ENCODE measurements at places on chromosomes 11 and 22. TPM values are rescaled to one million over a fixed set of nuclear protein-coding genes. Genes with fewer than 3 reads are reported as not detected.
A peak's percentile ranks its signal among the peaks of the same experiment; 100 is the strongest.

The RNF215 gene
- total RNA-seq: 20.3 TPM

The SYCE3 gene
- total RNA-seq: not detected

DNA sequence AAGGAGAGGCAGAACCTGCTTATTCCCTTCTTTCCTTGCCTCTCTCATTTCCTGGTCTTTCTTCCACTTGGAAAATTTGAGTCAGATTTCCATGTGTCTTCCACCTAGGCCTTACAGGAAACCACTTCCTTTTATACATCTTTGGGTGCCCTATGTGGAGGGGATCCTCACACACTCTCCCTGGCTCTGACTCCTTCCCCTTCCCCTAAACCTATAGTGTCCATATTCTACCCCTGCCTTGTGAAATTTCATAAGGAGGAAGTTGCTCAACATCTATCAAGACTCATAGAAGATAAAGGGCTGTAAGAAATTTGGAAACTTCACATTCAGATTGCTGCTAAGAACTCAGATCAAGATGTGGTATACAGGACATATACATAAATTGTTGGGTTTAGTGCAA, 20.4 kb downstream of the TUG1 start:
- DNase-seq: no peak

- peak; percentile 24 for DNase-seq
Measured at GRCh38 chr11:134144744-134145143, 75.9 kb downstream of the JAM3 start.

DNA sequence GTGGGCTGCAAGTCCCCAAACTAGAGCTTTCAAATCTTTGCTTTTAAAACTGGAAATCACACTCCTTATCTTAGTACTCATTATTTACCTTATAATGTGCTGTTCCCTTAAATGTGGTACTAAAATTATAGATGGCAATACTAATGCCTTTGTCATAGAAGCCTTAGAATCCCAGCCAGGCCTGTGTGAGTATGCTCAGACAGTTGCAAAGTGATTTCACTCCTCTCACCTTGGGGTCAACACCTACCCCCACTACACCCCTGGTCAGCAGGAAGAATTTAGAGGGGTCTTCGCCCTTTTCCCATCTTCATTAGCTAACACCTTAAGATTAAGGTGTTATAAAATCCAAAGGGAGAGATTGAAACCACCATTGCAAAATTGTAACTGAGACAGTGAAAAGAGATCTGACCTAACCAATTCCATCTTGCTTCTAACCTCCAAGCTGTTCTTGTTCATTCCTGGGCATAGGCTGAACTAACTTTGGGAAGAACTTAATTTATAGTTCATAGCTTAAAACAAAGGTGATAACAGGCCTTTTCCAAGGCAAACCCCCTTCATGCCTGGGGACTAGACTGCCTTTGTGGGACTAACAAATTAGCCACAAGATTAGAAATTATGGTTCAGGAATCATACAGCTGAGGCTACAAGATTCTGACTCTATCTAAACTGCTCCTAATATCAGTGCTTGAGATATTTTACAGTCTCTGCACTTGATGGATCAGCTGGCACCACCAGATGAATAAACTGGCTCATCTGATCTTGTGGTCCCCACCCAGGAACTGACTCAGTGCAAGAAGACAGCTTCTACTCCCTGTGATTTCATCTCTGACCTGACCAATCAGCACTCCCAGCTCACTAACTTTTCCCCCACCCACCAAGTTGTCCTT, 10.4 kb upstream of the MRPL17 start:
- peak; percentile 82 for DNase-seq

DNA sequence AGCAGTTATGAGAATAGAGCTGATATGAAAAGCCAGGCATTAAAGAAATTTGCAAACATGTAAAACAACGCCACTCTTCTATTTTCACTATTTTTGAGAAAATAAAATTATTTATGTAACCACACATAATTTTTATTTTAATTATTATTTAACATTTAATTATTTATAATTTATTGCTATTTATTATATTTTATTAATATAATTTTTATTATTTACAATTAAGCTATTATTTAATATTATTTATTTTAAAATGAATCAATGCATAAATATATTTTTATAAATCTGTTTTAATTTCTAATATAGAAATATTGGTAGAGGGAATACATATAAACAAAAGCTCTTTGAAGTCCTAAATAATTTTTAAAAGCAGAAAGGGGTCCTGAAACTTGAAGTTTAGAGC, 36.7 kb downstream of the KIF18A start:
- no peak for DNase-seq

The CRYAB gene
- 11.0 TPM for total RNA-seq

GRCh38 chr22:37355174-37355573, 72.1 kb downstream of the ELFN2 start:
- no peak for DNase-seq

The CCDC157 gene
- 2.6 TPM for total RNA-seq

GRCh38 chr22:41873391-41873790, 40.5 kb downstream of the SREBF2 start:
- DNase-seq: no peak

DNA sequence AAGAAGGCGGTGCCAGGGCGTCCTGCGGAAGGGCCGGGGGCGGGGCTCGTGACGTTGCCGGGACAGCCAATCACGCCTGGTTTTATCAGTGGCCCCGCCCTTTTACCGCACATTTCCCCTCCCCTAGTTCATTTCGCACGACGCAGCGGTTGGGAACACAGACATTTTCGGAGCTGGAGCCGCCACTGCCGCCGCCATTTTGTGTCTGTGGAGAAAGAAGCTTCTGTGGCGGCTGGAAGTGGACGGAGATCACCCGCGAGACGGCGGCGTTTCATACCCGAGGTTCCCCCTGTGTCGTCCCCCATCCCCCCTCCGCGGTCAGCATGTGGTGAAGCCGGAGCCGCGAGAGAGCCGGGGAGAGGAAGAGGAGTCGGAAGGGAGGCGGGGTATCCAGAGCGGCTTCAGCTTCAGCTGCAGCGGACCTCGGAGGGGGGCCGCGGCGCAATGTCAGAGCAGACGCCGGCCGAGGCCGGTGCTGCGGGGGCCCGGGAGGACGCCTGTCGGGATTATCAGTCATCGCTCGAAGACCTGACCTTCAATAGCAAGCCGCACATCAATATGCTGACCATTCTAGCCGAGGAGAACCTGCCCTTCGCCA, at the start of gene PCF11:
PCF11 (plus strand) TSS at position 136 of the 598 bp plus-strand sequence; CDS start at position 445, 309 bp downstream.
- no peak for DNase-seq

The NNMT gene
- 505 TPM for total RNA-seq

The NRXN2 gene
- total RNA-seq: 5.2 TPM

- no peak for DNase-seq
Measured at GRCh38 chr11:32436751-32437494, 1.6 kb upstream of the WT1 start.

All from fibroblast of villous mesenchyme (primary cell).